ENCODE measurements at places on chromosomes 7 and 10.

DNA sequence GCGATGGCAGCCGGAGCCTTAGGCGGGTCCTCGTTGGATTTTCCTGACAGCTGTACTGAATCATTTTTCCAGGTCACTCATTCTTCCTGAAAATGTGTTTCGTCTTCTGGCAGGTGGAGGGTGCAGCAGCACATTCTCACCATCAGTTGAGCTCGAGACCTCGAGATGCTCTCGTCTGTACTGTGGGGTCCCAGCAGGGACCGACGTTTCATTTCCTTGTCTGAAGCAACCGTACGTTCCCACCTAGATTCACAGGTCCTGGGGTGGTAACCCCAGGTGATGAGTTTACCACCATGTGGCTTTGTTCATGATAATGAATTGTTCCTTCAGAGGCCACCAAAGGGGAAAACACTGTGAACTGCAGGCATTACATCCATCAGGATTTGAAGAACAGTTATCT lies 298.5 kb upstream of the FOXK1 start:
- DNase-seq, result no peak

GRCh38 chr7:74212661-74213060 lies 2.9 kb downstream of the LAT2 start:
- DNase-seq, result no peak

DNA sequence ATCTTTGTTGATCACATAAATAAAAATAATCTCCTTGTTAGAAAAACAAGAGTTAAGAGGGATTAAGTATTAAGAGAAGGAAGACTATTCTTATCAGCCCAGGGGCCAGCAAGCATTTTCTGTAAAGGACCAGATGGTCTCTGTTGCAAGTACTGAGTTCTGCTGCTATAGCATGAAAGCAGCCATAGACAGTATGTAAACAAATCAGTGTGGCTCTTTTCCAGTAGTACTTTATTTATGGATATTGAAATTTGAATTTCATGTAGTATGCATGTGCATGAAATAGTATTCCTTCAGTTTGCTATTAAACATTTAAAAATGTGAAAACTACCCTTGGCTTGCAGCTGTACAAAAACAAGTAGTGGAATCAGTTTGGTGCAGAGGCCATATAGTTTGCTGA lies 81.7 kb downstream of the STK31 start:
- DNase-seq, result no peak

- no peak for DNase-seq
These were observed 84.4 kb upstream of the ANLN start for GRCh38 chr7:36305226-36305625.

DNA sequence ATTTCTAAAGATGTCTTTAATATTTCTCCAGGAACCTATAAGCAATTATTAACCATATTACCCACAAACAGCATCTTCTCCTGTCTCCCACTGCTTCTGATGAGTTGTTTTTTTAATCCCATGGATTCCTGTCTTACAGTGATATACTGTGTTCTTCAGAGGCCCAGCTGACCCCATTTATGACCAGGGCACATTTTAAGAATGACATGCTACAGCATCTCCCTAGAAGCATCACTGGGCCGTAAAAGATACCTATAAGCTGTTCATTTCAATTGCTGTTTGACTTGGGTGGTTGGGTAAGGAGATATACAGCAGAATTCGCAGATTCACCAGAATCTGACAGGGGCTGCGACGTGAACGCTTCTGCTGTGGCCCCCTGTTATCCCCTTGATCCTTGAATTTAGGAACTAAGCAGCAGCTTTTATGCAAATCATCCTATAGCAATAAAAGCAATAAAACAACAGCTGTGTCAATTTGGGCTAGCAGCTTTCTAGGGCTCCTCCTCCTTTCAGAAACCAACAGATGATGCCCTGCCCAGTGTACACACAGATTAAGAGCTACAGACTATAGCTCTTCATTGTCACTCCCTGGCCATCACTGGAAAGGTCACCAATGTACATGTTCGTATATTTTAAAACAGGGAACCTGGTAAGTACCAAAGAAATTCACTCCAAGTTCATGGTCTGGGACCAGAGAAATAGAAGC lies 86.8 kb downstream of the CPEB3 start:
- DNase-seq, result no peak

DNA sequence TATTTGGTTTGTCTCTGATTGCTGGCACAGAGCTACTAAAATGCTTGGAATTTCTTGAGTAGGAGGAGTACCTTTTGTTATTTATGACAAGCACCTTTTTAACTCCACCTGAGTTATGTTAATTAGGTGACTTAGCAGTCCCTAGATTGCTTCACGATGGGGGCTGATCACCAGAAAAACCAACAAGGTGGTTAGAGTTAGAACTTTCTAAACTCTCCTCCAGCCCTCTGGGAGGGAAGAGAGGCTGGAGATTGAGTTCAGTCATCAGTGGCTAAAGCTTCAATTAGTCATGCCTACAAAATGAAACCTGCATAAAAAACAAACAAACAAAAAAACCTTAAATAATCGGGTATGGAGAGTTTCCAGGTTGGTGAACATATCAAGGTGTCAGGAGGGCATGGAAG lies 23.6 kb upstream of the ING3 start:
- DNase-seq, result no peak

DNA sequence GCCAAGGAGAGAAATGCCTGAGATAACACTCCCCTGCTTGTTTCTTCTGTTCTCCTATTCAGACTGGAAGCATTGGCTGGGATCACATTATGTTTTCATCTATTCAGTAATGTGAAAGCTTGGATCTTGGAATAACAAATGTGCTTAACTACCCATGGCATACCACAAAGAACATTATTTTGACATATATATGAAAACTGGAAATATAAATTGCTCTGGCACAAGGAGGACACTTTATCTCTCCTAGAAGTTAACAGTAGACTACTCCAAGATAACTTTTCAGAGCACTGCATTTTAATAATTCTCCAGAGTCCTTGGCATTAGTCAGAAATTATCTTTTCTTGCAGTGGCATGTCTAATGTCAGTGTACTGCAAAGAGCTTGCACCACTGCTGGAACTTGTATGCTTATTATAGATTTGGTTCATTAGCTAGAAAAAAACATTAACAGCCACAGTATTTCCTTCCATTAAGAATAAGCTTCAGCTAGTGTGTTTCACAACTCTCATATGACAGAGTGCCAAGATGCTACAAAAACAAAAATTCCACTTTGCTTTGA lies 169.3 kb upstream of the LRRN3 start:
- no peak for DNase-seq

DNA sequence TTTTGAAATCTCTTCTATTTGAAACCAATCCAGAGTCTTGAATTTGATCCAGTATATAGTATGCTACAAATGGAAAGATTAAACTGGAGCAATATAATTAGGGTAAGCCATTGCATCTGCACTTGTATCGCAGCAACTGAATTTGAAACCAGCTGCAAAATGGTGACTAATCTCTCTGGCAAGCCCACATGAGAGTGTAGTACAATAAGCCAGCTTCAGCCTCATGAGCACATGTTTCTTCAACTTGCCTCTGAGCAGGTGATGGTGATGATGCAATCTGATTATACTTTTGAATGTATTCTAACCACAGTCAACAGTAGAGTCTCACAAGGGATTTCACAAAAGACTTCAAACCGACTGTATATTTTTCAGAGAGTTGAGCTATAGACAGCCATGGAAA lies 829 bp upstream of the RPA3 start:
- DNase-seq, result peak; percentile 12

GRCh38 chr7:134625550-134625949 lies 21.1 kb upstream of the BPGM start:
- no peak for DNase-seq

DNA sequence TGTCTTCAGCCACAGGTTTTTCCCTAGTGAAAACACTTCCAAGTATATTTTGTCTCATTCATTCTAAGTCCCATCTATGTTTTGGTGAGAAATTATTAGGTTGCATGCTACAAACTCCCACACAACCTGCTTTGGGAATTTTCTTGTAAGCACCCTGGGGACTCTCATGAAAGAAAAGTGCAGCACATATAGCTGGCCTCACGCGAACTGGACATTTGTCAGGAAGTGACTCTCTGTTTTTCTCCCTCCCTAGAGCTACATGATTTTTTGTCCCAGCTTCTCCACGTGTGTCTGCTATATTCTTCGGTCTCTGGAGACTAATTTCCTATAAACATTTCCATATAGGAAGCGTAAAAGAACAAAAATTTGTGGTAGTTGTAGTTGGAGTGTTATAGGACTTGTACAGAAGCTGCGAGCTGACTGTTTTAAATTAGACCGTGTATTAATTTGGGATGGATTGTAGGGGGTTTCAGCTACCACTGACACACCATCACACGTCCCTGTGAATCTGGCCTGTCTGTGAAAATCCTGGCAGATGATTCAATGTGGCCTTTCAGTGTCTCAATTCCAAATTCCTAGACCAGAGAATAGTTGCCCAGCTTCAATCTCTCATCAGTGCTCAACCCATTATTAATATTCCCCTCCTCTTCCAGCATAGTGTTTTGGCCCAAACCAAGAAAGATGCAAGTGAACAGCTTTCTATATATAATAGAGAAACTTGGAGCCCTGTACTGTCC lies 40.2 kb downstream of the ARL4A start:
- no peak for DNase-seq

- no peak for DNase-seq
These were observed 362.0 kb upstream of the NFE2L3 start for GRCh38 chr7:25789701-25790640.

DNA sequence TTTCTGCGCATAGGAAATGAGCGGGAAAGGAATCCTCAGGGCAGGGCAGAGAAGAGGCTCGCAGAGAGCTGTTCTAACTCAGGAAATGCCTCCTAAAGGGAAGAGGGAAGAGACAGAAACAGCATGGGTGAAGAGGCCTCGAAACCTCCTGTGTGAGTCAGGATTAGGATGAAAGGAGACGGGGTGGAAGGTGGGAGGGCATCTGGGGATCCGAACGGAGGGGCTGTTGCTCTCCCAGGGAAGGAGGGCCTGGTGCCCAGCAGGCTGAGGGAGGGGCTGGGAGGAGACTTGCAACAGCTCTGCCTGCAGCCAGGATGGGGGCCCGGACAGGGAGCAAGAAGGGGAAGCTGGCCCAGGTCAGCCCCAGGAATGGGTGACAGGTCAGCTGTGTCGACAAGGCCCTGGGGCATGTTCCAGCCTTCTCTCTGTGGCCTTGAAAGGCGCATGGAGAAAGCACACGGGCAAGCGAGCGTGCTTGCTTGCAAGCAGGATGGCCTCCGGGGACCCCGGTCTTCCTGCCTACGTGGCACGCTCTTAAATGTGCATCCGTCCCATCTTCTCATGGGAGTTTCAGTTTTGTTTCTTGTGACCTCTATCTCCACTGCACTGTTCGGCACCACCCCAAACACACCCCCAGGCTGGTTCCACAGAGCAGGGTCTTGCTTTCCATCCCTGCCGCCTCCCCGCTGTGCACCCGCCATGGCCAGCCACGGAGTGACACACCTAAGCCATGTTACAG lies 63.5 kb downstream of the HIPK2 start:
- no peak for DNase-seq

DNA sequence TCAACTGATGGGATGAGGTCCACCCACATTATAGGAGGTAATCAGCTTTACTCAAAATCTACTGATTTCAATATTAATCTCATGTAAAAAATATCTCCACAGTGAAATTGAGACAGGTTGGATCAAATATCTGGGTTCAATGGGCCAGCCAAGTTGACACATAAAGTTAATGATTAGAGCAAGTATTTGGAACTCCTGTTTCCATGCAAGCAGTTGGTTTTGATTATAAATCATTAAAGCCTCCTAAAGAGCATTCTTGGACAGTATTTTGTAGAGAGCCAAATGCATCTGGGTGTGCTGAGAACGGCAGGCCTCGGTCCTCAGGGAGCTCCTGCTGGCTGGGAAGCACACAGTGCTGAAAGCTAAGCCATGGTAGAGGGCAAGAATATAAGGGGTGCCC lies 126.9 kb upstream of the BTBD16 start:
- DNase-seq, result no peak

- no peak for DNase-seq
These were observed 424.4 kb downstream of the SORCS1 start for GRCh38 chr10:106740071-106740470.

GRCh38 chr7:29841926-29842701 lies 35.8 kb downstream of the WIPF3 start:
- DNase-seq, result no peak

DNA sequence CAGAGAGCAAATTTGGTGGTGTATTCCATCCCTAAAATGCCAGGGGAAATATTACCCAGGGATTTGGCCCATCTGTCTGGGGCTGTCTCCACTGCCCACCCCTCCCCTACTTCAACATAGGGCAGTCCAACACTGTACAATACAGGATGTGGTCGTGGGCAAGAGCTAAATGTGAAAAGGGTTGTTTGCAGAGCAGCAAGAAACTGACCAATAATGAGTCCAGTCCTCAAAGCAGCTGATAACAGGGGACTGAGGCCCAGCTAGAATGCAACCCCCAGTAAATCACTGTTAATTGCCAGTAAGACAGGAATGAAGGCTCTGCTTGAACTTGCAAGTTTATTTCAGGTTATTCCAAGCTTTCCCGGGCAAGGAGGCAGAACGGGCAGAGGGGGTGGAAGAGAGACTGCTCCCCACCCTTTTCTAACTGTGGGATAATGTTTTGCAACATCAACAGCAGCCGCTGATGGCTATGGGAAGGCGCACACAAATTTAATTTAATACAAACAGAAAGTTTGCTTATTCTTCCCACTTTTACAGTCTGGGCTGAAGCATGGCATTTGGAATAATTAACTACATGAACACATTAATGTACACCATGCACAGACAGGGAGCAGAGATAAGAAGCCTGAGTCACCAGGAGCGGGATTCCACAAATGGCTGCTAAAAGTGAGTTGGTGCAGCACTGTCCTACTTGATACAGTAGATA lies 36.8 kb downstream of the AFAP1L2 start:
- no peak for DNase-seq

DNA sequence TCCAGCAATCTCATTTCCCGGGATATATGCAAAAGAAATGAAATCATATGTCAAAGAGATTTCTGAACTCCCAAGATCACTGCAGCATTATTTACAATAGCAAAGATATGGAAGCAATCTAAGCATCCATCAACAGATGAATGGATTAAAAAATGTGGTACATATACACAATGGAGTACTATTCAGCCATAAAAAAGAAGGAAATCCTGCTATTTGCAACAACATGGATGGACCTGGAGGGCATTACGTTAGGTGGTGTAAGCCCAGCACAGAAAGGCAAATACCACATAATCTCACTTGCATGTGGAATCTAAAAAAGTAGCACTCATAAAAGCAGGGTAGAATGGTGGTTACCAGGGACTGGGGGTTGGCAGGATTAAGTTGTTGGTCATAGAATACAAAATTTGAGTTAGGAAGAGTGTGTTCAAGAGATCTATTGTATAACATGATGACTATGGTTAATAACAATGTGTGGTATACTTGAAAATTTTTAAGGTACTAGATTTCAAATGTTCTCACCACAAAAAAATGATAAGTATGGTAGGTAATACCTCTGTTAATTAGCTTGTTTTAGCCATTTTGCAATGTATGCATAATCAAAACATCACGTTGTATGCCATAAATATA lies 32.9 kb upstream of the EIF5AL1 start:
- DNase-seq, result no peak

GRCh38 chr7:12785473-12785872 lies 98.0 kb downstream of the ARL4A start:
- no peak for DNase-seq
